ENCODE measurements at places on chromosomes 13 and 19.
A peak's percentile ranks its signal among the peaks of the same experiment; 100 is the strongest.

DNA sequence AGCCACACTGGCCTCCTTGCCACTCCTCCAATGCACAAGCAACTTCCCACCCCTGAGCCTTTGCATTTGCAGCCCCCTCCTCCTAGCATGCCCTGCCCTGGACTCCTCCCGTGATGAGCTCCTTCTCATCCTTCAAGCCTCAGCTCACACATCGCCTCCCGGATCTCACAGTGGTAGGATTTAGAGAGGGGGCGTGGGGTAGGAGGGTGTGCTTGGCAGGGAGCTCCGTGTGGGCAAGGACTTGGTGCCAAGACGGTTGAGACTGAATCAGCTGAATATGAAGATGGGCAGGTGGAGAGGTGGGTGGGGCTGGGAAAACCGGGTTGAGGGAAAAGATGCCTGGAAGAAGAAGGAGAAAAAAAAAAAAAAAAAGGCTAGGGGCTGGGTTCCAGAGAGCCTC lies 48.4 kb upstream of the ZNRF4 start:
- no peak for DNase-seq

- DNase-seq, result no peak
Observed at GRCh38 chr13:41274881-41275280, 11.5 kb upstream of the MTRF1 start.

GRCh38 chr13:66477816-66478215 lies 752.3 kb downstream of the PCDH9 start:
- no peak for DNase-seq

- no peak for DNase-seq
Observed at GRCh38 chr13:53241891-53242348, 213.3 kb downstream of the OLFM4 start.

GRCh38 chr13:50810998-50811397 lies 32.5 kb downstream of the DLEU7 start:
- peak; percentile 38 for DNase-seq

DNA sequence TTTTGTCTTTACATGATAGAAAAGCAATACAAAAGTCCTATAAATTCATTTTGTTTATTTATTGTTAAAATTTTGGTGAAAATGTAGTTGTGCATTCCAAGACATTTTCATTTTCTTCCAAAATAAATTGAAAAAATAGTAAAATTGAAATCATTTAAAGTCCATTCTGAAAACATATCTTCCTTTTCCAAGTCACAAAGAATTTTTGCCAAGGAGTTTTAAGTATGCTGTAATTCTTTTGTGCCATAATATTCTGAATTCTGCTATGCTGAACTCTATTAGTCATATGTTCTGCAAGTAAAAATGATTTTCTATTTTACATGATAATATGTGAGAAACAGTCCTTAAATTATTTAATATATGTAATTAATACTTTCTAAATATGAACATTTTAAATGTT lies 879.6 kb upstream of the SLC10A2 start:
- DNase-seq, result no peak

DNA sequence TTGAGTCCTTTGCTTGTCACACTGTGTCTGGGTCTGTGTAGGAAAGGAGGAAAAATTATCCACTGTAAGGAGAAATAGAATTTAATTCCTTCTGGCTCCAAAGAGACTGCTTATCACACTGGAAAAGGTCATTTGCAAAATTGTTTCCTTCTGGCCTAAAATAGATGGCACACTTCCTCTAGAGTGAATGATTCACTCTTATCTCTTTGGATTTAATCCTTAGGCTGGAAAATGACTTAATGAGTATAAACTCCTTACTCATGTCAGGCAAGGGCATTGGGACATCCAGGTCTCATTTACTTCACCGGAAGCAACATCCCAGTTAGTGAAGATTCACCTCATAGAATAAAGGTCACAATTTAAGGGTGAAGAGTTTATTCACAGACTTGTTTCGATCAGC lies 293.6 kb downstream of the OXGR1 start:
- no peak for DNase-seq

DNA sequence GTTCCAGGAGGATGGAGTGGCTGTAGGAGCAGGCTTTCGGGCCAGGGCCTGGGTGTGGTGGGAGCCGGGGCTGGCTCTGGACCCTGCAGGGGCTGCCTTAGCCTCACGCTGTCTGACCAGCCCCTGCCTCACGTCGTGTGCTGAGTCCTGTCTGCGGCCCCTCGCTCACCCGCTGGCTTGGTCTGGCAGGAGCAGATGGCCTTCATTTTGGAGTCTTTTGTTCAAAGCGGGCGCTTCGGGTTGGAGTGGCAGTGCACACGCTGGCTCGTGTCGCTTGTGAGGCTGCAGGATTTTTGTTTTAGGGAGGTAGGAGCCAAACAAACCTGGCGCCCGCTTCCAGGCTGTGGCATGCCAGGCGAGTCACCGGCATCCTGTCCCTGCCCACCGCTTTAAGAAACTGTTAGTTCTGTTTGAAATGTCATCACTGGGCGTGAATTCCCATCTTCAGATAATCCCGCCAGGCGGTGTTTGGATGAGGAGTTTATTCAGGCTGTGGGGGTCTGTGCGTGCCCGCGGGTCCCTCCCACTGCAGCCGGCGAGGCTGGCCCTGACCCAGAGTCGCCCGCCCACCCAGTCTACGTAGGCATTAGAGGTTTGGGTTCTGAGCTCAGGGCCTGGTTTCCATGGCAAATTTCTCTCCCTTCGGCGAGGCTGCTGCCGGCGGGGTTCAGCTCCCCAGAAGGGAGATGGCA lies 89.8 kb downstream of the KDM4B start:
- no peak for DNase-seq

DNA sequence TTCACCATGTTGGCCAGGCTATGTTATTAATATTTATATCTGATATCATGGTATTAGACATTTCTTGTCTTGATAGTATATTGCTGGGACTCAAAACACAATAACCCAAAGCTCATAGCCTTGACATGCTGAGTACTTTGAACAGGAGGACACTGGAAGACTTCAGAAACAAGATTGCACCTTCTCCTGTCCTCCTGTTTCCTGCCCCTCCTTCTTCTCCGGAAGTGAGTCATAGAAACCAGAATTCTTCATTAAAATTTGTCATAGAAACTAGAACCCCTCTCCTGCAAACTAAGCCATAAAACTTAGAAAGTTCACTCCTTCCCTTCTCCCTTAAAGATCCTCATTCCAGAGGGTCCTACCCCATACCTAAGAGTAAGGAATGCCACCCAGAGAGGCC lies 400.2 kb downstream of the SLITRK5 start:
- no peak for DNase-seq

DNA sequence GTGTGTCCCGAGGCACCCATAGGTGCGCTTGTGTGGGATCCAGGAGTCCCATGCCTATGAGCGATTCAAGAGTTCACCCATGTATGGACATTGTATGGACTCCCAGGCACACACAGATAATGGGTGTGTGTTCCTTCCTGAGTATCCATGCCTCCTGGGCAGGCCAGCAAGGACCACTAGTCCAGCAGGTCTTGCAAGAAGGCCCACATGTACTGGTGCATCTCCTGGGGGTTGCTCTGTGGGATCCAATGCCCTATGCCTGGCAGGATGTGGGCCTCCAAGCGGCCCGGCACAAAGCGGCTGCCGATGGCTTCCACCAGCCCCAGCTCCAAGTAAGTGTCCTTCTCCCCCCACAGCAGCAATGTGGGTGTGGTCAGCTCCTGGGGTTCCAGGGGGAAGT lies 5.0 kb downstream of the EPHX3 start:
- no peak for DNase-seq

DNA sequence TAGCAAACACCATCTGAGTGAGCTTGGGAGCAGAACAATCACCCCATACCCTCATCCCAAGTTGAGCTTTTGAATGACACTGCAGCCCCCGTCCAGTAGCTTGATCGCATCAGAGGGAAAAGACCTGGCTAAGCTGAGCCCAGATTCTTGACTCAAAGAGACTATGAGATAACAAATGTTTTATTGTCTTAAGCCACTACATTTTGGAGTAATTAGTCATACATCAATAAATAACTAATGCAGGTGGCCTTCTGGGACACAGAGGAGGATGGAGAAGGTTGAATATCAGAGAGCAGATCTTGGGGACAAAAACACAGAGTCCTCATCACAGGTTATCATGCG lies 24.6 kb upstream of the IGSF23 start:
- no peak for DNase-seq

GRCh38 chr19:55387736-55388497 lies 2.2 kb downstream of the RPL28 start:
- DNase-seq, result no peak

DNA sequence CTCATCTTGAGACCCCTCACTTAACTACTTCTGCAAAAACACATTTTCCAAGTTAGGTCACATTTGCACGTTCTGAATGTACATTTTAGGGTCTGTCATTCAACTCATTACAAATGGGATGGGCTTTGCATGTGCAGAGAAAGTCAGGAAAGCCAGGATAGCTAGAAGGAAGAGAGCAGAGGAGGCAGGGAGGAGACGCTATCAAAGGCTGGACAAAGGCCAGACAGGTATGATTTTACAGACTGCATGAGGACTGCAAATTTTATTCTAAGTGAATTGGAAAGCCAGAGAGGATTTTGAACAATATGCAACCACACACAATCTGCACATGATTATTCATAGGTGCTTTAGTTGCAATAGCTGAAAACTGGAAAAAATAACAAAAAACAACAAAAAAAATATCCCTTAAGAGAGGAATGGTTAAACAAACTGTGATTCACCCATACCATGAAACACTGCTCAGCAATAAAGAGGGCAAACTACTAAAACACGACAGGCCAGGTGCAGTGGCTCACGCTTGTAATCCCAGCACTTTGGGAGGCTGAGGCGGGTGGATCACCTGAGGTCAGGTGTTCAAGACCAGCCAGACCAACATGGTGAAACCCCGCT lies 21.1 kb downstream of the SYDE1 start:
- no peak for DNase-seq

DNA sequence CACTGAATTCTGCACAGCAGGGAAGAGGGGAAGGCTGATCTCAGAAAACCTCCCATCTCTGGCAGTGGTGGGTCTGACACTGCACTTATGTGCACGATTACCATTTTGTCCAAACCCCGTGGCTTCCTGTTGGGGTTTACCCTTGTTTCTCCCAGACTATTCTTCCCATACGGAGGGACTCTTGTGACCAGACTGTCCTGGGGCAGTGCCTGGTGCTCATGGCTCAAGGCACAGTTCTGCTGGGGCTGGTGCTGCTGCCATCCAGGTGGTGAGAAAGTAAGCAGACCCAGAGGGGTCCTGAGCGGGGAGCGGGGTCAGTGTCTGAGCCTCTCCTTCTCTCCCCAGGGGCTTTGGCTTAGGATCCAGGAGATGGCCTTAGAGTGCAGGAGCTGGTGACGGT lies 5.1 kb upstream of the SIGLEC9 start:
- DNase-seq, result no peak

GRCh38 chr19:13102666-13103580 lies at the start of gene LYL1:
TSS of gene LYL1 (minus strand) at chr19:13102858. CDS start at chr19:13101171, 1,687 bp downstream.
- DNase-seq, result peak; percentile 94

- DNase-seq, result no peak
Observed at GRCh38 chr13:92849381-92849780, 377.2 kb upstream of the GPC6 start.

GRCh38 chr13:37618554-37618953 lies 20.0 kb upstream of the POSTN start:
- DNase-seq, result no peak

- DNase-seq, result no peak
Observed at GRCh38 chr13:43861863-43862262, 17.7 kb downstream of the CCDC122 start.

GRCh38 chr19:40081411-40081810 lies 9.3 kb downstream of the ZNF780A start:
- DNase-seq, result no peak

DNA sequence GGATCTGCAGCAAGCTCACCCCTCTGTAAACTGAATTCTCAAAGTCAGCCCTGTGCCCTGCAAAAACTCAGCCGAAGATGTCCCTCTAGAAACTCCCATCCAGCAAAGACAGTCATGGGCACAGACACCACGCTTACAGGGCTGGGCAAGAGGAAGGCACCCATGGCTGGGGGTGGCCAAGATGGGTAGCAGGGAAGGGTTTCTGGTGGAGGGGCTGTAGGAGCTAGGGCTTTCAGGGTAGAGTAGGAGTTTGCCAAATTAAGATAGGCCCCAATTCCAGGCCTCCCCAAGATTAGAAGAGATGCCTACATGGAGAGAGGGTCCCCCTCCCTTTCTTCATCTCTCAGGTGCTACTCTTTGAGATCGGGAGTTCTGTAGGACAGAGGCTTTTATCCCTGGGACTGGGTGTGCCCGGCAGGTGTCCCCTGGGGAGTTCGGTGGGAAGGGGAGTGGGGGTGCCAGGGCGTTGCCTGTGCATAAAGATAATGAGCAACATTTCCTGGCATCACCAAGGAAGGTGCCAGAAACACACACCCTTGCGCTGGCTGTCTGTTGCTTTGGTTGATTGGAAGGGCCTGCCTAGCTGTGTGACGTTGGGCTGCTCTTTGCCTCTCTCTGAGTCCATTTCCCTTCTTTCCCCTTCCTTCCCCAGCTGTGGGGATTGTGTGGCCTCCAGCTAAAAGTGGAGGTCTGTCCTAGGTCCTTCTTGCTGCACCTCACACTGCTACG lies 9.4 kb downstream of the NRTN start:
- no peak for DNase-seq

DNA sequence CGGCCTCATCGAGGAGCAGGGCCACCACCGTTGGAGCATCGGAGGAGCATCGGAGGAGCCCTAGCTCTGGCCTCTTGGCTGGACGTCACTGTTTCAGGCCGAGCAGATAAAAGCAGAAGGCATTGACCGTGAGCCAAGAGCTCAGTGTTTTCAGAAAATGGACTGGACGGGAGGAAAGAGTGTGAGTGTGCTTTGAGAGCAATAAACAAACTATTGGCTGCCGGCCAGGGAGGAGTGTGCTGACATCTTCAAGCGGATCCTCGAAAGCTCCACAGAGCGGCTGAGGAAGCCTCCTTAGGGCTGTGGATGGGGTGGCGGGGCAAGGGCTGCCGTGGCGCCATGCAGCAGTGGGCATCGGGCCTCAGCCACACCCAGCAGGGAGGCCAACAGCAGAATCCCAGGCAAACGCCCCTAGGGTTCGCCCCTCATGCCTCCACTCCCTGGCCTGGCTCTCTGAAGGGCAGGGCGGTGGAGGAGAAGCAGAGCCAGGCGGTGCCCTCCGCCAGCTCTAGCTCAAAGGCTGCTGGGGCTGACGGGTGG lies 41.8 kb downstream of the IRS2 start:
- no peak for DNase-seq

- DNase-seq, result no peak
Observed at GRCh38 chr13:30744681-30745077, 9.3 kb downstream of the ALOX5AP start.

DNA sequence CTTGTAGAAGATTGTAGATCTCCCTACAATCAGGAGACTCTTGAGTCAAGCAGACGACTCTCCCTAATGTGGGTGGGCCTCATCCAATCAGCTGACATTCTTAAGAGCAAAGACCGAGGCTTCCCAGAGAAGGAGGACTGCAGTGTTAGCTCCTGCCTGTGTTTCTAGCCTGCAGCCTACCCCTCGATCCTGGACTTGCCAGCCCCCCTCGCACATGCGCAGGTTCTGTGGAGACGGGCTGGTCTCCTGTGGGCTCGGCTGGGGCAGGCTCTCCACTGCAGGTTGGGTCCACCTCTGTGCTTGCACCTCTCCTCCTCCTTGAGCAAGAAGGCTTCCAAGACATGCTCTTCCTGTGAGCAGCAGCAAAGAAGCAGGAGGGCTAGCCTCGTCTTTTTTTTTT lies 185.2 kb upstream of the SOX1 start:
- no peak for DNase-seq

All from KG1 (cell line).